ENCODE measurements at places on chromosomes 2 and 18. TPM values are rescaled to one million over a fixed set of nuclear protein-coding genes. Genes with fewer than 3 reads are reported as not detected.

EMILIN2 gene
- 13.0 TPM for total RNA-seq

ZNF512 gene
- total RNA-seq, result 31.1 TPM

DNA sequence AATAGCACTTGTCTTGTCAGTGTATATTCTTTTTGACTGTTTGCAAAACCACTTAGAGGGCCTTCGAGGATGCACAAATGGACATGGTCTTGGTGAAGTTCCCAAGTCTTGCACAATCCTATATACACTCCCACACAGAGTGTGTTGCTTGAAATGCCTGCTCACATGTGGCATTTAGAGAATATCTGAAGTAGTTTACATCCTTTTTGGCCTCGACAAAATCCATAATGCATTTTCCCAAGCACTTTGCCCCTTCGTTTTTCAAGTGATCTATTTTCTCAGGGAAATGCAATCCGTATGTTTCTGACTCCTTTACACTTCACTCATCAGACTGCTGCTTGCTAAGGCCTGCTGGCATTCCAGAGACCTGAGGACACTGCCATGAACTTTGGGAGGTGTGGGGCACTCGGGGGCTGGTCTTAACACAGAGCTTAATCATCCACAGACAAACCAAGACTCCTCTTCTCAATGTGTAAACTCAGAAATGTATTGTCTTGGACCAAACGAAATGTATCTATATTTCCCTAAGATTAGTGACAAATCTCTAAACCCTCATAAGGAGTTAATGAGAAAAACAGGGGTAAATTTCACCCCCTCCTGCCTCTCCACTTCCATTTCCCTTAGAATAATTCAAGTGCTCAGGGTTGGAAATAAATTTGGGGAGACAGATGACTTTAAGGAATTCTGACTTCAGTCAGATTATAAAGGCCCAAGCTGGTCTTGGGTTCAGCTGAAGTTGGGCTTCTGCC lies 219.3 kb upstream of the APCDD1 start:
- no peak for DNase-seq

ITPRID2 gene
- 12.4 TPM for total RNA-seq

GRCh38 chr2:66682476-66682875 lies 247.6 kb downstream of the MEIS1 start:
- DNase-seq, result no peak

SLC16A14 gene
- 2.6 TPM for total RNA-seq

- peak; percentile 72 for DNase-seq
Measured at GRCh38 chr2:68643011-68643873, at the start of gene PROKR1. PROKR1 (plus strand) TSS chr2:68643579; CDS start chr2:68645822, 2,243 bp downstream.

GRCh38 chr2:224927011-224927410 lies 115.3 kb downstream of the DOCK10 start:
- no peak for DNase-seq

- no peak for DNase-seq
Measured at GRCh38 chr2:211367293-211367692, 810.9 kb downstream of the CPS1 start.

- no peak for DNase-seq
Measured at GRCh38 chr2:173132531-173132930, 56.9 kb downstream of the MAP3K20 start.

DNA sequence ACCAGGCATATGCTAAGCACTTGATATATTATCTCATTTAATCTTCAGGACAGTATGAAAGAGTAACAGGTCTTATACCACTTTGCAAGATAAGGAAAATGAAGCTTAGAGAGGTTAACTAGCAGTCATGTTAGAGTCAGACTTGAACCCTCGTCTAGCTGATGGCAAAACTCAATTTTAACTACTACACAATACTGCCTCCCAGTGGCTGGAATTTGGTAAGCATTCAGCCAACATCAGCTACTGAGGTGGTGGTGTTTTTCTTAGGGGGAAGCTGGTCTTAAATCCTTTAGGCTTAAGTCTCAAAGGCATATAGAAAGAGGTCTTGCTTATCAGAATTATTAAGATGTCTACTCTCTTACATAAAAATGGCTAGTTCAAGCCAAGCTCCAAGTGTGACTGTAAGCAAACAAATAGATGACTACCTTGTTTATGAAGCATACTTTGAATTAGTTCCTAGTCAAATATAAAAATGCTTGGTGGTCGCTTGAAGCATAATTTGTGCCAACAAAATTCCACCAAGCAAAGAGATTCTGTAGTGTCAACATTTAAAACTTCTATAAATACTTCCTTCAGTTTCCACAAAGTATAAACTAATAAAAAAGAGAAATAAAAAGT lies 325.4 kb upstream of the FIGN start:
- peak; percentile 77 for DNase-seq

GRCh38 chr2:240896871-240897692 lies 1.1 kb upstream of the MAB21L4 start:
- DNase-seq, result no peak

DNA sequence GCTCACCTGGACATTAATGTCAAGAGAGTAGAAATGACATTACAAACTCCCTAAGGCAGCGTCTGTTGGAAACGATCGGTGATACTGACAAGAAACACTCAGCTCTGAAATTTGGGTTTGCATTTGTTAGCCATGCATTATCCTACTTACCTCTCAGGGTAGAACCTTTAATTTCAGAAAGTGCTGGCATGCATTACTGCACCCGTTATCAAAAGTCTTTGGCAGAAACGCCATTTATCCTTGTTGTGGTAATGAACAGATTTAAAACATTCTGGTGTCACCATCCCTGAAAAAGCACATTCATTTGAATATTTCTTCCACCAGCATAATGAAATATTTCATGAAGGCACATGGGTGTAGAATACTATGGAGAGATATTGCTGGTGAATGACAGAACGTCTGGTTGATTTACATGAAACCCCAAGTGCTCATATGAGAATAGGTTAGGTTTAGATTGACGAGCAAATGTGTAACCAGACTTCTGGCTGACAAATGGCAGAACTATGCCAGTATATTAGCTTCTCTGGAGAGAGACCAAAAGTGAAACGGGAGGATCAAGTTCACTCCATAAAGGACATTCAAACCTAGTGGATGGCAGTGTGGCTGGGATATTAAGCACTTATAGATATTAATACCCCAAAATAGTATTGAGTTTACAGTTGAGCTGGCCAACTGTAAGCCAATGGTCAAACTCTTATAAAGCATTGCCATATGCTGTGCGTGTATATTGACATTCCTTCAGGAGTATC lies 53.5 kb upstream of the ITGB6 start:
- DNase-seq, result no peak

ANKRD62 gene
- not detected for total RNA-seq

GRCh38 chr18:54357082-54357659 lies 487 bp downstream of the STARD6 start:
- DNase-seq, result peak; percentile 13

COPS9 gene
- total RNA-seq, result 141 TPM

DNA sequence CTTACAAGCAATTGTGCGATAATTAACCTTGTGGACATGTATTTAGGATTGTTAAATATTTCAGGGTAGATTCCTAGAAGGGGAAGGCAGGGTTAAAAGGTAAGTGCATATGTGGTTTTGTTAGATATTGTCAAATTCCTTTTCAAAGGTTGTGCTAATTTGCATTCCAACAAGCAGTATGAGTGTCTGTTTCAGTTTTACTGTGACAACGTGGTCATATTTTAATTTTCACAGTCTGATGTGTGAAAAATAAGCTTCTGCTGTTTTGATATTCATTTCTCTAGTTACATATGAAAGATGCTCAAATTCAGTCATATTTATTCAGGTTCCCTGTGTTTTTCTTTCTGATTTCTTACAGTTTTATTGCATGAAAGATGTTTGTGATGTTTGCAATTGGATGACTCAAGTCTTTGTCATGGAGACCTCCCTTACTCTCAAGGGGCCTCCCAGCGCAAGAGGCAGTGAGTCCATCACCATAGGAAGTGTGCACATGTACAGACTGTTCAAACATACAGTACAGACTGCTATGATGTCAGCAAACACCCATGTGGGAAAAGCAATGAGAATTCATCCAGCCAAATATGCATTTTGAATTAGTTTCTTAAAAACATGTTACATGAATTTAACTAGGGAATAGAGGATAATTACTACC lies 310.8 kb downstream of the GALR1 start:
- DNase-seq, result no peak

CRYGD gene
- 6.3 TPM for total RNA-seq

SP5 gene
- total RNA-seq, result 7.0 TPM

C1GALT1C1L gene
- total RNA-seq, result 0.46 TPM

DSG2 gene
- 117 TPM for total RNA-seq

APOB gene
- 1.5 TPM for total RNA-seq

GRCh38 chr2:240789501-240790369 lies 30.3 kb downstream of the KIF1A start:
- DNase-seq, result no peak

CEBPZ gene
- total RNA-seq, result 127 TPM

KIAA2012 gene
- total RNA-seq, result not detected

- no peak for DNase-seq
Measured at GRCh38 chr2:12441750-12442475, 274.8 kb upstream of the TRIB2 start.

MARCO gene
- total RNA-seq, result 0.11 TPM

GRCh38 chr18:452816-453215 lies 47.7 kb downstream of the COLEC12 start:
- no peak for DNase-seq

LOXHD1 gene
- total RNA-seq, result 0.35 TPM

GRCh38 chr2:142665241-142665640 lies 212.2 kb upstream of the KYNU start:
- no peak for DNase-seq

PRSS56 gene
- total RNA-seq, result not detected

DNA sequence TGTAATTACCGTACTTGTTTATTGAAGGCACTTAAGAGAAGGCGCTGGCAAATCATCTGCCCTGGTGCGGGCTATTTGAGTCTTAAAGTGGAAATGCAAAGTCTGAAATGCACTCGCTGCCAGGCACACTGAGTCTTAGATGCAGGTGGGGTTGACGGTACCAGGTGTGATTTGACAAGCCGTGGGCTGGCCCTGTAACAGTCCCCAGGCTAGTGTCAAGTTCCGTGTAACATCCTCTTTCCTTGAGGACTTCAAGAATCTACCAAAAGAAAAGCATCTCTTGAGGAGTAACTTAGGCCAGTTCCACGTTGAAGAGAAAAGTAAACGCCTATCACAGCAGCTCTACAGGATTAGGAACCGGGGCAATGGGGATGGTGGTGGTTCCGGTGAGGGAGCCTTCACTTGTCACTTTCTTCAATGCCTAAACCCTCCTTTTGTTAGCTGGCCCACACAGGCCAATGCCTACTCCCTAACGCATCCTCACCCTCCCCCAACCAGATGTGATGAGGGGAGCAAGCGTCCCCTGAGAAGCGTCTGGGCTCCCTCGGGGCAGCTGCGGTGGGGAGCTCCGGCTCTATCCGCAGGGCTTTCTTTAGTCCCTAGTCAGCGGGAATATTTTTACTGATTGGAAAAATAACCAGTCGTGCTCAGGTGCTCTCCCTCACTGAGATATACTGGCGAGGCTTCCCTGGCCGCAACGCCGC lies 1.5 kb upstream of the UGP2 start:
- DNase-seq, result peak; percentile 73

GRCh38 chr2:135378591-135378990 lies 152.4 kb downstream of the ZRANB3 start:
- no peak for DNase-seq

GPR39 gene
- 0.74 TPM for total RNA-seq

ACTG2 gene
- 2.7 TPM for total RNA-seq

SOWAHC gene
- total RNA-seq, result 14.5 TPM

DYNAP gene
- total RNA-seq, result 0.46 TPM

CGREF1 gene
- total RNA-seq, result 4.0 TPM

GRCh38 chr2:129813404-129813803 lies 166.1 kb upstream of the RAB6C start:
- no peak for DNase-seq

DNA sequence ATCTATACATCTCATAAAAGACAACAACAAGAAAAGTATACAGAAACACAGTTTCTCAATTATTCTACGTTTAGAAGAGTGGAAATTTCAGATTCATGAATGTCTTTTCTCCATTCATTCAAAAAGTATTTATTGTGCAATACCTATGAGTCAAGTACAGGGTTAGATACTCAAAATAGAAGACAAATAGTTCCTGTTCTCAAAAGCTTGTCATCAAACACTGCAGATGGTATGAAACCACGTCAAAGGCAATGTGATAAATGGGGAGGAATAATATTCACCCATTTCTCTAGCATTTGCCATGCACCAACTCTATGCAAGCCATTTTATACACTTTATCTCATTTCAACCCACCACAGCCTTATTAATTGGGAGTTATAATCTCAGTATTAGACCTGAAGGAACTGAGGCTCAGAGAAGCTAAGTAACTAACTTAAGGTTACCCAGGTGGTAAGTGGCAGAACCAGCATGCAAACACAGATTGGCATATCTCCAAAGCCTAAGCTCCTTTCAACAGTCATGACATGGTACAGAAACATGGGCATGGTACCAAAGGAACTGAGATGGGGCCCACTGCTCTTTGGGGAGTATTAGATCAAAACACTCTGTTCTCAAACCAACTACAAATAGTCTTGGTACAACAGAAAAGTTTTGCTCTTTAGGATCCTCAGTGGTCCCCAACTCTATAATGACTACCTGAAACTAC lies 67.2 kb upstream of the NPAS2 start:
- no peak for DNase-seq

NTSR2 gene
- not detected for total RNA-seq

NABP1 gene
- 5.8 TPM for total RNA-seq

DNA sequence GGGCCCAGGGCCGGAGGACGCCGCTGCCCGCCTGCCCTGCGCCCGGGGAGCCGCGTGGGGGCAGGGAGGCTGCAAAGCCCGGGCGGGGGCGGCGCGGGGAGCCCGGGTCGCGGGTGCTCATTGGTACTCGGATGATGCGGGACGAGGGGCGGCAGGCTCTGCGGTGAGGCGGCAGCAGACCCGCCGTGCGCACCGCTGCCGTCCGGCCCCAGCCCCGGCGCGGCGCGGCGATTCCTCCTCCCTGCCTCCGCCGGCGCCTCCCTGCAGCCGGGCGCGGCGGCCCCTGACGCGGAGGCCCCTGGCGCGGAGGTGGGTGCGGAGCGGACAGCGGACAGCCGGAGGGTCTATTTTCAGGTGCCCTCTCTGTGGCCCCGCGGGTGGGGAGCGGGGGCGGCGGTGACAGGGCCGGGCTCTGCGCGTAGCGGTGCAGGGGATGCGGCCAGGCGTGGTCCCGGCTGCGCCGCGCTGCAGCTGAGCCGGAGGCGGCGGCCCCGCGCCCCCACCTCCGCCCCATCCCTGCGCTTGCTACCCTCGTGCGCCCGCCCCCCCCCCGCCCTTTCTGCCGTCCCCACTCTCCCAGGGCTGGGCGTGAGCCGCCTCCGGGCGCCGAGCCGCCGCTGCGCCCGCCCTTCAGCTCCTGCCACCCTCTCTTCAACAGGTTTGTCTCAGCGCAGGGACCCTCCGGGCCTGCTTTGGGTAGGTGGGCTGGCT lies 640 bp downstream of the SPTBN1 start:
- DNase-seq, result peak; percentile 49

GRCh38 chr18:11147371-11147951 lies 1.9 kb downstream of the PIEZO2 start:
- peak; percentile 21 for DNase-seq

GRCh38 chr2:98091738-98092137 lies 4.8 kb downstream of the VWA3B start:
- no peak for DNase-seq

GRCh38 chr2:173355132-173355865 lies 627 bp downstream of the CDCA7 start:
- peak; percentile 63 for DNase-seq
